ENCODE measurements at places on chromosomes 4 and X. TPM values are rescaled to one million over a fixed set of nuclear protein-coding genes. Genes with fewer than 3 reads are reported as not detected.

The TIMM8A gene
- 9.8 TPM for total RNA-seq

The MAGEB6B gene
- not detected for total RNA-seq

DNA sequence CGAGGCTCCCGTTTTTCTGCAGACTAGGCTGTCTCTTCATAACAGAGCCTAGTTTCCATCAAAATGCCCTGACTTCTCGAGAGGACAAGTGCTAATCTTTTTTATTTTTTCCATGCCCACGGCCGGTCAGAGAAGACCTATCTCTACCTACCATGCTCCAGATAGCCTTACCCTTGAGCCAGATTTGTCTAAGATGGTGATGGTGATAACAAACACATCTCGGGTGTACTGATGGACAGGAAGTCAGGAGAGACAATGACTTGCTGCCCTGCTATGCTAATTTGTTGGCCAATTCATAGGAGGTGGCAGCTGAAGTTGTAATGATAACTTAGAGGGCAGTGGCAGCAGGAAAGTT lies 42.2 kb upstream of the NKRF start:
- no peak for DNase-seq

DNA sequence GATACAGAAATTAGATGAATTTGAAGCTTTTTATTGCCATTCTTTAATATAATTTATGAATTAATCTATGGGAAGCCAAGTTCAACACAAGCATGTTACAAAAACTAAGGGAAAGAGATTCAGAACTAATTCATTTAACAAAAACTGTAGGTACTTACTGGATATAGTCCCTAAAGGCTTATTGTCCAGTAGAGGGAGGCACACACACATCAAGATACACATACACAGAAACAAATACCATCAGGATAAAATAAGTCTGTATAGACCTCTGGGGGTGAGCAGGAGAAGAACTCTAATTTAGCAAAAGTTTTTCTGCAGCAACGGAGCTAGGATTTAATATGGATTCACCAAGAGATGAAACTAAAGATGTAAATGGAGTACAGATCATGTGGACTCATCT lies 83.0 kb upstream of the IL13RA1 start:
- DNase-seq: no peak

DNA sequence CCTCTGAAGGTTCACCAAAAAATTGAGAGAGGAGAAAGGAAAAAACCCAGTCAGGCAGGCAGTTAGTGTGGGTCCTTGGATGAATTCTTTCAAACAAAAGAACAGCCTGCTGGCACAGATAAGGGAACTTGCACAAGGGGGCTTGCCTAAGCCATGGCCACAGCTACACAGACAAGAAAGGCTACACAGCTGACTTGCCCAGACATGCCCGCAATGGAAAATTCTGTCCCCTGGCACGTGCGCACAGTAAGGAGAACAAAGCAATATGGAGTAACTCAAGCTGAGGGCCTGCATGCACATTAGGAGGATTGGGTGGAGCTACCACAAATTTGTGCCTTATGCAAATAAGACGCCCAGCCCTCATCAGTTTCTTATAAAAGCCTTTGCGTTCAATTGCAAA lies 512.5 kb upstream of the HTR2C start:
- DNase-seq: no peak

GRCh38 chr4:993111-994029 lies at the start of gene SLC26A1:
TSS of gene SLC26A1 (minus strand) at chr4:993404. CDS start at chr4:991703, 1,701 bp downstream.
- no peak for DNase-seq

DNA sequence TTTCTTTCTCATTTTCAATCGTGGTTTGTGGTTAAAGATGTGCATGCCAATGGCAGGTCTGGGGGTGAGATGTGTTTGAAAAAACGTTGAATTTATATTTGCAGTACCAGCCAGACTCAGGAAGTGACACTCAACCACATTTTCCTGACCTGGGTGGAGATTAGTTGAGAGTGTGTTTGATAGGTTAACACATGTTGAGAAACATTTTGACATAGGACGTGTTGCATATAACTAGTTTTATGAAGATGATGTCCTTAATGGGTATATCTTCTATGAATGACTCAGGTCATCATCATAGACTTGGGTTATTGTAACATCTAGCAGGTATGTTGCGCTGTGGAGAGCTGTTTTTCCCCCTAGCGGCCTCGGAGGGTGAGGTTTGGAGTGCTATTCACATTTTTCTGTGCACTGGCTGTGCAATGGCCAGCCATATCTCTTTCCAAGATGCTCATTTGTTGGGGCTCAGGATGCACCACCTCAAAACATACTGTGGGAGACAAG lies 21.7 kb upstream of the CD38 start:
- DNase-seq: peak; percentile 64

GRCh38 chr4:31784558-31784957 lies 1064.4 kb downstream of the PCDH7 start:
- DNase-seq: no peak

Measured in T-cell (primary cell).